ENCODE measurements at places on chromosomes 5 and 9.

GRCh38 chr9:133528876-133529241 is 4.1 kb upstream of the MYMK start:
- DNase-seq, result no peak

GRCh38 chr5:134580001-134580460 is 52.6 kb downstream of the SAR1B start:
- DNase-seq, result no peak

DNA sequence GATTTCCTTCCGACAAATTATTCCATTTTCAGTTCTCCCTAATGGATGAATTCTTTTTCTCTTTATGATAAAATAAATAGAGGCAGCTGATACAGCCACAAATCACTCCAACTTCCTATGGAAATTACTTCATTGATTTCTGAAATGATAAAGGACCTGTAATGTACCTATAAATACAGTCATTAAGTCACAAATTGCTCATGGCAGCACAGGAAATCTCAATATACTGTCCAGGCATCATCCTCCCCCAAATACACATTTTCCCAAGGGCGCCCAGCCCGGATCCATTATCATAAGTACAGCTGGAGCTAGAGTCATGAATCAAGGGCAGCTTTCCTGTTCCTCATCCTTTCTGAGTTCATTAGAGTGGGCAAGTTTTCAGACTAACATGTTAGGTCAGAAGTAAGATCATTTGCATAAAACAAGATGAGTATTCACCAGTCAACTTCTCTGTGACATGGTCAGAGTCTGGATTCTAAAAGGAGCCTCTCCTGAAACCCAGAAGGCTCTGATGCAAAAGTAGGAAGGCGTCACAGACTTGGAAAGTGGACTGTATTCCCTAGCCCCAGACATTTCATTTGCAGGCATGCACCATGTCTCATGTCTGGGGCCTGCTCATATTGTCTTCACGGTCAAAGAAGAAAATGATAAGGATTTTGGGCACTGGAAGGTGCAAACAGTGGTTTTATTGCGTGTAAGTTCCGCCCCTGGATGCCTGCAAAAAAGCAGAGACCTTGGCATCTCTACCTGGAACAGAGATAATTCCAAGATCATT is 383.2 kb downstream of the PLK2 start:
- DNase-seq, result no peak

DNA sequence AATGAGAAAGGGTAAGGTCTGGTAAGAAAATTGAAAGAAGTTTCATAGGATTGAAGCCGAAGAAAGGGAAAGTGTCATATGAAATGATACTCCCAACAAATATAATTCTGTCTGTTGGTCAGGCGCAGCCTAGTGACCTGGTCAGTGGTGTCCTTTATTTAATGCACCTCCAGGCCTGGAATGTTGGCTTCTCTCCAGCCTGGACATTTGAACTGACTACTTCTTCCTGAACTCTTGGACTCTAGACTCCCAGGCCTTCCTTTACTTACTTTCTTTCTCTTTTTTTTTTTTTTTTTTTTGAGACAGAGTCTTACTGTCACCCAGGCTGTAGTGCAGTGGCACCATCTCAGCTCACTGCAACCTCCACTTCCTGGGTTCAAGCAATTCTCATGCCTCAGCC is 1381.5 kb upstream of the WWC1 start:
- no peak for DNase-seq

DNA sequence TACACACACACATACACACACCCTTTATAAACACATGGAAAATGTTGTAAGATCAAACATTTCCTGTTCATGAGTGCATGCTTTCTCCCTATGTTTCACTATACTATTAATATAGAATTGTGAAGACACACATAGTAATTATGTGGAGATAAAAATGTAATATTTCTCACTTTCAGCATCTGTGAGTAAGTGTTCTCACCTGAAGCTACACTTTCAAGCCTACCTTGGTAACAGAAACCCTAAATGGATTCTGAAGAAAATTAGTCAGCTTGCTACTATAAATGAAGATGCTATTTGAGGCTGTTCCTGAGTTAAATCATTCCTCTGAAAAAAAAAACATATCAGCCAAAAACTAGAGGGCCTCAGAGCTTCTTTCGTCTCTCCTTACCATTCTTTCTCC is 81.1 kb upstream of the GNA14 start:
- DNase-seq, result no peak

- DNase-seq, result no peak
These were observed 28.8 kb downstream of the SMARCA2 start for GRCh38 chr9:2043881-2044462.

DNA sequence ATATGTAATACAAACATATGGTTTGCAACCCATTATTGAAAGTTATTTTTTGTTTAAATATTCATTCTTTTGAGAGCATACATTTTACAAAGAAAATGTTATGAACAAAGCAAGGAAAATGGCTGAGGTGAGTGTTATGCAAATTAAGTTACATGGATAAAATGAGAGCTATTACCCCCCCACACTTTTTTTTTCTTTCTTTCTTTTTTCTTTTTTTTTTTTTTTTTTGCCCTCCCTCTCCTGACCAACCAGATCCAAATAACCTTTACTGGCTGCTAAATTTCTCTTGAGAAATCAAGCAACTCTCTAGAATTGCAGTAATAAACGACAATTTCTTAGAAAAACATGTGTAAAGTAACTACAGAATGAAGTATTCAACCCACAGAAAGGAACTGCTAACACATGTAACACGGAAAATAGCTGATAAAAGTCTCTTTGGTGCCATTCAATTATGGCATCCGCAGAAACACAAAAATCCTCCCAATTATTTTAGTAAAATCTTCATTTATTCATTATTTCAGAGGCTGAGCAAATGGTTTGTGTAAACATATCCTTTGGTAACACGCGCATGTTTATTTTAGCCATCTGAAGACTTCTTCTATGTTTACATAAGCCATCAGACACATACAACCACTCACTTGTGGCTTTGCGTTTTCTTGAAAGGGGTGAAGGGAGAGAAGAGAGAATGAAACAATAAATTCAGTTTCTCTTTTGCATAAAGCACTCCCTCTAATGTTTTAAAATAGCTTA is 216.1 kb downstream of the NFIB start:
- DNase-seq, result no peak

GRCh38 chr5:98796197-98796972 is 22.9 kb downstream of the RGMB start:
- DNase-seq, result peak; percentile 59

DNA sequence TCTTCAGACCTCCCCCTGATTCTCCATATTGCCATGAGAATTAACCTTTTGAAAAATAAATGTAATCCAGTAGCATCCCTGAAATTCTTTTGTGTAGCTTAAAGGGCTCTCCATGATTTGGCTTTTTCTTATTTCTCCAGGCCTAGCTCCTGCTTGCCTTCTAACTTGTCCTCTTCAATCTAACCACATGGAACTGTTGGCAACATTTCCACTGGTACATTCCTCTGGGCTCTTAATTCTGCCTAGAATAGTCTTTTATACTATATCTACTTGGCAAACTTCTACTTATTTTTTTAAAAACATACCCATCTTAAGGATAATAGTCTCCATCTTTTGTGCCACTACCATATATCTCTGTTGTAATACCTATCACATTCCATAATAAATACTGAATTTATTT is 54.1 kb downstream of the GNG10 start:
- no peak for DNase-seq

GRCh38 chr9:649128-650074 is 192.1 kb upstream of the DMRT1 start:
- no peak for DNase-seq

DNA sequence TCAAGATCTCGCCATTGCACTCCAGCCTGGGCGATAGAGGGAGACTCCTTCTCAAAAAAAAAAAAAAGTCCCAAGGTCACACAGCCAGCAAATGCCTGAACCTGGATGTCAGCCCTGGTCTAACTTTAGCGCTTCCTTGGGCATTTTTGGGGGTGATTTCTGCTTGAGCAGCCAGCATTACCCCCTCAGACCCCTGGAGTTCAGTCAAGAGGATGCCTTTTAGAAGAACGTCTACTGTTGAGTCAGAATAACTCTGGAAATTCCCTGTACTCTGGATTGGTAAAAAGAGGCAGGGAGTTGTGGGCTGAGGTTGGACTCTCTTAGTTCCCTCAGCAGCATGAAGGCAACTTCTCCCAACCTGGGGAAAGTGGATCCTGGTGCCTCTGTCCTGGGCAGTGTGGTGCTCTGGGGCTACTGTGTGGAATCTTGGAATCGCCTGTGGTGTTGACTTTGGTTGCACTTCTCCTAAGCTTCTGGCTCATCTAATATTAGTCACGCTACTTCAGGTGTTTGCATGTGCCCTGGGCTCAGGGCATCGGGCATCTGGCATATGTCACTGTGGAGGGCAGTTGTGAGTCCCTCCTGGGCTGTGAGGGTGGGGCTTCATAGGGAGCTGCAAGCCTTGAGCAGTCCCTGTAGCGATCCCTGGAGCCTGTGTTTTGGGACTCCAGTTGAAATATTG is 32.2 kb downstream of the STXBP1 start:
- no peak for DNase-seq

GRCh38 chr9:125240649-125240999 is 519 bp downstream of the HSPA5 start:
- DNase-seq, result peak; percentile 7

- DNase-seq, result no peak
These were observed 2.9 kb downstream of the TGFBI start for GRCh38 chr5:136031711-136032110.

GRCh38 chr9:7578951-7579350 is 220.6 kb downstream of the DMAC1 start:
- no peak for DNase-seq

GRCh38 chr9:91027005-91027404 is 225.4 kb downstream of the SYK start:
- no peak for DNase-seq

DNA sequence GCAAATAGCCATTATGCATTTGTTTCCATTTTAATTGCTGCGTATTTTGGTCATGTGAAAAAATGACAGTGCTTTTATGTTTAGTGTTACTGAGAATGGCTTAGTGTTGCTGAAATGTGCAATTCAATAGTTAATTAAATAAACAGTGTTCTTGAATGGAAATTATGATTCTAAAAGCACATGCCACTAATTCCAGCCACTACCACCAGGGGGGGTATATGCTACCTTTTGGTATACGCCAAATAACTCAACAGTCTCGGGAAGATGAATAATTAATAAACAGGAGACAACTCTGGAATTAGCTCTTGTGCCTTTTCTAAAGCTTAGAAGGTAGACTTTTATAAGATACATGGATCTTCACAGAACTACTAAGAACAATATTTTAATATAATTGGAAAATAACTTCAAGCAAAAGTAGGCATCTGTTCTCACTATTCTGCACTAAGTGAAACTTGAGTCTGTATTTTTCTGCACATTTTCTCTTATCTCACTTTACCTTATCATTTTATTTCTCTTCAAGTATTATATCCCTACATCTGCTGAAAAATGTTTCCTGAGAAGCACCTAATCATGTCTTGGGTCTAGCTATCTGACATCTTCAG is 83.5 kb upstream of the MINAR2 start:
- DNase-seq, result peak; percentile 25

DNA sequence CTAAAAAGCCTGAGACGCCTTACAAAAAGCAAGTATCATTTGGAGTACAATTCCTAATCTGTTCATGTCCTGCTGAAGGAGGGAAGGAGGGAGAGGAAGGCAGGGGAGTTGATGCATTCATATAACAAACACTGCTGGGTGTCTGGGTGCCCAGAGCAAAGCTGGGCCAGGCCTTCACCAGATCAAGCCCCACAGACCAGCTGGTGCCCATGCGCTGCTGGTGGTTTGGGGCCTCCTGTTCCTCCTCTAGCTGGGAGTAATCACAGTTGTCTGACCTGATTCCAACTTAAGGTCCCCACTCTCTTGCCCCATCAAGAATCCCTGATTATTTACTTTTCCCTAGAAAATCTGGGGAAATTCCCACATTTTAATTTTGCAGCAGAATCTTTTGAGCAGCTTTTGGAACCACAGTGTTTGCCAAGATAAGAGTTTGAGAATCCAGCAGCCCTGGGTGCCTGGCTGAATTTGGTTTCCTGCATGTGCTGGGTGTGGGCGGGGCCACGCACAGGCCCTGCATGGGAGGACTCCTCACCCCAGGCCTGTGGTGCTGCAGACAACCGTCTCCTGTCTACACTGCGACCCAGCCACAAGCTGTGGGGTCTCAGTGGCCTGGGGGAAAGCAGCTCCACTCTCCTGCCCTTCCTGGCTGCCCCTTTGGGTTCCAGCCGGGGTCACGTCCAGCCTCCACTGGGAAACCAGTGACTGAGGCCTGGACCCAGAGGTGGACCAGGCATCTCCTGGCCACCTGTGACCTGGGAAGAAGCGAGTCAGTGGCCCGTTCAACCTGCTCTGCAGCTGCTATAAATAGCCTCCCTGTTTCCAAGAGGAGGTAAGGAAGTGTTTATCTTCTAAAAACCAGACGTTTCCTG is 47.5 kb downstream of the NEURL1B start:
- DNase-seq, result no peak

DNA sequence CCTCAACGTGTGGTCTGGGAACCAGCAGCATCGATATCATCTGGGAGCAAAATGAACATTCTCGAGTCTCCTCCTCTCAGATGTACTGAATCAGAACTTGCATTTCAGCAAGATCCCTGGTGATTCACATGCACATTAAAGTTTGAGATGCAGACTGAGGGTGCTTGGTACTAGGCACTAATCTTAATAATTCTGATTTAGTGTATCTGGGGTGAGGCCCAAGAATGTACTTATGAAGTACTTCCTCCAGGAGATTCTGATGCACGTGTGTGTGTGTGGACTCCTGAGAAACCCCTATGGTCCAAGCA is 56.2 kb upstream of the EQTN start:
- DNase-seq, result no peak

DNA sequence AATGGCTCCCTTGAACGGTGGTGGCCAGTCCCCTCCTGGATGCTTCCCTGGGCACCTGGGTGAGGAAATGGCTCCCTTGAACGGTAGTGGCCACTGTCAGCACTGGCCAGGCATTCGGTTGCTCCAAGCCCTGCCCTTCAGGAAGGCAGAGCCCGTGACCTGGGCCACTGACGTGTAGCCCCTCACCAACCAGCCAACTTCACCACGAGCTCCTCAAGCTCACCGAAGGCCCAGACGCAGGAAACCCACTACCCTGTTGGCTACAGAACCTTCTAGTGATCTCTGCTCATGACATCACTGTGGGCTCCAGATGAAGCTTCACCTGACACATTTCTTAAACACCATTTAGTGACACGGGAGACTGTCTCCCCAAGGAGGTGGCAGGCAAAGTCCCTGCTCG is 9.2 kb downstream of the SLC6A3 start:
- no peak for DNase-seq

DNA sequence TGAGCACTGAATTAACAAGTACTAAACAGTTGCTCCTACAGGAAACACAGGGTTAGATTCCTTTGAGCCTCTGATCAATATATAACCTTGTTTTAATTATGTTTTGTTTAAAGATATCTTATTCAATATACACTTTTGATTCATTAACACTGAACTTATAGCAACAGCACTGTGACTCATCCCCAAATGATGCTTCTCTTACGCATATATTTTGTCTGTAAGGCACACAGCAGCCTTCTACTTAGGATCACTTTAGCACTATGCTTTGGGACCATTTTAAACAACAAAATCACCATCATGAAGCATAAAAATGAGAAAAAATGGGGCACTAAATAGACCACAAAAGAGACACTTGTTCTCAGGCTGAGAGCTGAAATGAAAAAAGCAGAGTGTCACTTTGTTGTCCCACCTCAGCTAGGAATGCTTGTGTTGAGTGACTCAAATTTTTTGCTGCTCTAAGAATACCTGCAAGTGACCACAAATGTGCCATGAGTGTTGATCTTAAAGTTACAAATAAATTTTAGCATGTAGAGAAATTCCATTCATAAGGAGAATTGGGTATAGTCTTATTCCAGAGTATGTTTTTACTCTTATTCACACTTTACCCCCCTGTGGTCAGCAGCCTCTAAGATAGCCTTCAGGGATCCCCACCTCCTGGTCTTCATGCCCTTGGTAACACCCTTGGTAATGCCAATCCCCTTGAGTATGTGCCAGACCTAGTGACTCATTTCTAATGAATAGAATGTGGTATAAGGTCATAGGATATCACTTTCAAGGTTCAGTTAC is 252.7 kb upstream of the IL12B start:
- peak; percentile 59 for DNase-seq

All from urothelium cell line (cell line).